ENCODE measurements at places on chromosomes 5 and 9. TPM values are rescaled to one million over a fixed set of nuclear protein-coding genes. Genes with fewer than 3 reads are reported as not detected.

Gene ASB6
- 20.7 TPM for total RNA-seq

Gene RASGRF2
- total RNA-seq, result 2.1 TPM

Gene DOLK
- 21.6 TPM for total RNA-seq

Gene CCL28
- not detected for total RNA-seq

Gene DNAI1
- total RNA-seq, result 4.4 TPM

Gene SPATA31D4
- total RNA-seq, result not detected

Gene ZNF879
- 7.2 TPM for total RNA-seq

Gene CARTPT
- total RNA-seq, result 0.43 TPM

- H3K36me3 ChIP-seq, result no peaks in the 10 kb centered on the region
- H3K4me1 ChIP-seq, result peaks cover 48% of the 10 kb centered on the region
- H3K27me3 ChIP-seq, result peaks cover 19% of the 10 kb centered on the region
- H3K27ac ChIP-seq, result no peak overlapping the region
Measured at GRCh38 chr9:107636571-107637381, 147.2 kb upstream of the KLF4 start.

- peaks cover 3% of the 10 kb centered on the region for H3K27me3 ChIP-seq
- H3K27ac ChIP-seq, result no peak overlapping the region
- peaks cover 11% of the 10 kb centered on the region for H3K4me1 ChIP-seq
Measured at GRCh38 chr5:56056875-56057274, 62.1 kb upstream of the IL6ST start.

- H3K27me3 ChIP-seq, result peaks cover 43% of the 10 kb centered on the region
- H3K36me3 ChIP-seq, result no peaks in the 10 kb centered on the region
- no peaks in the 10 kb centered on the region for H3K4me1 ChIP-seq
Measured at GRCh38 chr5:8329773-8330172, 460.8 kb downstream of the MTRR start.

DNA sequence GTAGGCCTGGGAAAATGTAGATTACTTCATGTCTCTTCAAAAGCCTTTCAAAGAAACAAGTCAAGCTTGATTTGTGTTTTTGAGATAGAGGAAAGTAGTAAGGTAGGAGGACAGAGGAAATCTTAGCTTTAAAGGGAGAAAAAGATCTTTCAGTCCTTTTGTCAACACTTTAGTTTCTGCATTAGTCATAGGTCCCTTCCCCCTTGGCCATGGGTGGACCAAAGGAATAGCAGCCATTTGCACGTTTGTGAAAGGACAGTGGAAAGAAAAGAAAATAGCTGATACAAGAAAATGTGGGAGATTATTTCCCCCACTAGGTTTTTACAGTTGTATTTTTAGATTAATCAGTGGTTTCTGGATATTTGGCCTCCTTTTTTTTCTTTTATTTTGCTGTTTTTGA is 121.9 kb upstream of the GRHPR start:
- no peaks in the 10 kb centered on the region for H3K4me1 ChIP-seq
- H3K27ac ChIP-seq, result no peak overlapping the region
- no peak for DNase-seq
- H3K27me3 ChIP-seq, result no peaks in the 10 kb centered on the region

DNA sequence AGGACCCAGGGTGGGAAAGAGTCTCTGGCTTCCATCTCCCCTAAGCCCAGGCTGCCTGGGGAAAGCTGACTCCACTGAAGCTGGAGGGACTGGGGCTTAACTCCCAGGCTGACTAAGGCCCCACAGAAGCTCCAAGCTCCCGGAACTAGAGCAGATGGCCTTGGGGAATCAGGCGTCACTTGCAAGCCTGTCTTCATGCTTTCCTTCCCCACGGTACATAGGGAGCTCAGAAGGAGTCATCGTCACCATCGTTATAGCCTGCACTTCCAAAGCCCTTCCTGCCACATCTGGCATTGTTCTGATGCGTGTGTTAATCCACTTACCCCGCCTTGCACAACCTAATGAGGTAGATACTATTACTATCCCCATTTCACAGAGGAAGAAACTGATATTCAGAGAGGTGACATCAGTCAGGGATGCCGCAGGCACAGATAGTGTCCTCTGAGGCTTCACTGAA is 11.5 kb downstream of the AQP3 start:
- H3K27me3 ChIP-seq, result no peaks in the 10 kb centered on the region
- DNase-seq, result no peak
- H3K4me3 ChIP-seq, result no peak overlapping the region
- no peaks in the 10 kb centered on the region for H3K36me3 ChIP-seq

GRCh38 chr5:176574297-176574591 is 25.1 kb downstream of the CDHR2 start:
- no peaks in the 10 kb centered on the region for H3K36me3 ChIP-seq
- H3K4me3 ChIP-seq, result no peak overlapping the region
- no peak overlapping the region for H3K27ac ChIP-seq
- DNase-seq, result no peak

DNA sequence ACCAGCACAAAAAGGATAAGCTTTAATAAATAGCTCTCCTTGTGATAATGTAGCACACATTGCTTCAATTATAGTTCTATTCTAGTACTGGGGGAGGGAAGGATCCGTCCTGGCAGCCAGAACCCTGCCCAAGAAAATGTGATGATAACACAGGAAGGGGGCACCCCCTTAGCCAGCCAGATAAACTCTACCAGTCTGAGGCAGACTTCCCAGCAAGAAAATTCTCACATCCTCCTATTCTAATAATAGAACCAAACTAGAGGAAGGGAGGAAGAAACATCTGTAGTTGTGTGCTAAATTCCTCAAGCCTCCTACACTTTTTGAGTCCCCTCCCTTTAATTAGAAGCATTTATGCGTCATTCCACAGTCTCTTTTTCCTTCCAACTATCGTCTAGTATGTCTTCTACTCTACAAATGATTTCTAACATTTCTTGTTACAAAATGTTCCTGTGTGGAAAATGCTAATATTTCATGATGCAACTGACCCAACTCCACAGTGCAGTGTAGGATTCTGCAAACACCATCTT is 261.0 kb downstream of the SEMA5A start:
- H3K27me3 ChIP-seq, result no peaks in the 10 kb centered on the region
- peak overlapping the region; percentile 21 for H3K4me3 ChIP-seq
- peaks cover 4% of the 10 kb centered on the region for H3K36me3 ChIP-seq
- H3K4me1 ChIP-seq, result peaks cover 22% of the 10 kb centered on the region
- H3K27ac ChIP-seq, result no peak overlapping the region
- DNase-seq, result no peak

DNA sequence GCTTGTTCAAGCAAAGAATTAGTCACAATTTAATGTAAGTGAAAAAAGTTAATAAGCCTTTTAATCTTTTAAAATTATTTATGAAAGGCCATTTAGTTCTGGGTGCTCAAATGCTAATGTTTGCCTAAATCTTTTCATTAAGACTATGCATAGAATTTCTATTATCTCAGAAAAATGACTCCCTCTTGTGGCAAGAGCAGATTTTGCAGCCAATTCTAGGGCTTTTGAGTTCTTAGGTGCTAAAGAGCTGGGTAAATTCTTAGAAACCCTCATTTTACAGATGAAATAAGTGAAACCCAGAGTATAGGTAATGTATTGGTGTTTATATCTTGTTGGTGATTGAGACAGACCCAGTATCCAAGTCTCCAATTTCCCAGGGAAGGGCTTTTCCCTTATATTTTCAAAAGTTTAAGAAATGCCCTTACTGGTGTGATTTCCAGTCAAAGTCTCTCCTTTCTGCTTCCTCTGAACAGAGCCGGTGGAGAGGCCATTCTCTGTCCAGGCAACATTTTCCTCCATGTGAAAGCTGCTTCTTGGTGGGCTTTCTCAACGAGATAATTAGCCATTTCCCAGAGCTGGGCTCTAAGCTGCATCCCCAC is 24.1 kb upstream of the PCSK5 start:
- no peak overlapping the region for H3K4me3 ChIP-seq
- no peak overlapping the region for H3K27ac ChIP-seq
- H3K27me3 ChIP-seq, result peaks cover 14% of the 10 kb centered on the region
- peaks cover 5% of the 10 kb centered on the region for H3K4me1 ChIP-seq
- no peak for DNase-seq
- no peaks in the 10 kb centered on the region for H3K36me3 ChIP-seq

DNA sequence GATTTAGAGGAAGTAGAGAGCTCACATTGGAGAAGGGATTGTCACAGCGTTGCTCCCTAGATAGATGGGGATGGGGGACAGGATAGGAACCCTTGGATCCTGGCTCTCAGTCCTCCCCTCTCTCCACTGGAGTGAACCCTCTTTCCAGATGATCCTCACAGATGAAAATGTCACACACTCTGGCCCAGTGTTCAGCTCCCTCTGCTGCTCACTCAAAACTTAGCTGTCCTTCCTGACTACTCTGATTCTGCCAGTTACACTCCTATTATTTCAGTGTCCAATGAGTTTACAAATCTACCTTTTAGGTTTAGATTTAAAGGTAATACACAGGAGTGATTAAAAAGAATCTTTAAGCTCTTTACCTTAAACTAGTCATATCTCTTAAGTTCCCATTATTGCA is 5.8 kb upstream of the SPINK7 start:
- no peaks in the 10 kb centered on the region for H3K36me3 ChIP-seq
- H3K27ac ChIP-seq, result no peak overlapping the region
- no peak for DNase-seq
- H3K27me3 ChIP-seq, result no peaks in the 10 kb centered on the region
- no peak overlapping the region for H3K4me3 ChIP-seq

- no peaks in the 10 kb centered on the region for H3K27me3 ChIP-seq
- no peaks in the 10 kb centered on the region for H3K36me3 ChIP-seq
- H3K4me3 ChIP-seq, result no peak overlapping the region
- no peak overlapping the region for H3K27ac ChIP-seq
Measured at GRCh38 chr5:117144086-117144485, 569.5 kb upstream of the SEMA6A start.

DNA sequence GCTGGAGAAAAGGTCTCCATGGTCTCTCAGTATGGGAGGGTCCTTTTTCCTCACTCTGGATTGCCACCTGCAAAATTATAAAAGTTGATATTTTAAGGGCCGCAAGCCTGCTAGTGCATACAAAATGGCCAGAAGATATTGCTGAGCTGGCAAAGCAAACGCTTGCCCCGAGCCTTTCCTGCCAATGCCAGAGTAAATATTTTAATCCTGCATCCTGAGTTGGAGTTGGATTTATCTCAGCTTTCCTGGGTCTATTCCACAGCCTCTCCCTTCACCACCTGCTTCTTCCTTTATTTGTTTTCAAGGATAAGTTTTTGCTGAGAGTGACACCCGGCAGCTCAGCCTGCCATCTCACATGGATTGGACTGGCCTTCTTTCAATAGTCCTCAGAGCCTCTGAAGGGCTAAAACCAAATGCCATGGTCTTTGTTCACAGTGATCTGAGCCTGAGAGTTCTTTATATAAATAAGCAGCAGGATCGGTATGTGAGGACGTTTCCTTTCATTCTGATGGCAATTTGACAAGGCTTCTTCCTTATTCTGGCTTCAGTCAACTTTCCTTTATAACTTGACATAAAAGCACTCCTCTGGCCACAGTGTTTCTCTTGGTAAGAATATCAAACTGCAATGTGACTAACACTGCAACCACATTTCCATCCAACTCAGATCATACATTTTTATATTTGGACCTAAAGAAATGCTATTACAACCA is 170.1 kb downstream of the ADAMTS12 start:
- no peaks in the 10 kb centered on the region for H3K27me3 ChIP-seq
- DNase-seq, result no peak
- peaks cover 3% of the 10 kb centered on the region for H3K36me3 ChIP-seq

- H3K36me3 ChIP-seq, result no peaks in the 10 kb centered on the region
- no peak for DNase-seq
- H3K4me3 ChIP-seq, result no peak overlapping the region
- H3K27ac ChIP-seq, result no peak overlapping the region
Measured at GRCh38 chr5:63911871-63912270, 50.4 kb downstream of the HTR1A start.

- peaks cover 8% of the 10 kb centered on the region for H3K4me1 ChIP-seq
- peaks cover 56% of the 10 kb centered on the region for H3K27me3 ChIP-seq
- DNase-seq, result peak; percentile 73
- no peaks in the 10 kb centered on the region for H3K36me3 ChIP-seq
- no peak within 1 kb of the TSS for H3K27ac ChIP-seq
Measured at GRCh38 chr5:19987612-19988361, at the start of gene CDH18. Gene CDH18, minus strand, starts transcription at chr5:19988200. Its CDS starts 149,214 bp downstream, at chr5:19838986.

DNA sequence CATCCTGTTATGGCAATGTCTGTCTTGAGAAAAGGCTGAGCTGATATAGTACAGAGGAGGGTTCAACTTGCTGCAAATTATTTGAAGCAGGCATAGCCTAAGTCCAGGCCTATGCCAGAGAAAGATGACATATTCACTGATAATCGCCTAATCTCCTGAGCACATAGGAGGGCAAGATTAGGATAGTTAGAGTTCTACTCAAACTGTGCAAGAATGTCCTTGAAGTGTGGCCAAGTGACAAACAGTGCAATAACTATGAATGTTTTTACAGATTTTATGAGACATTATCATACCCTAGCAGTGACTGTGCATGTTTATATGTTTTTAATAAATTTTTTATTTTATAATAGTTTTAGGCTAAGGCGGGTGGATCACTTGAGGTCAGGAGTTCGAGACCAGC is 96.2 kb downstream of the TSSK1B start:
- no peaks in the 10 kb centered on the region for H3K27me3 ChIP-seq
- no peak for DNase-seq
- no peak overlapping the region for H3K4me3 ChIP-seq
- no peak overlapping the region for H3K27ac ChIP-seq

DNA sequence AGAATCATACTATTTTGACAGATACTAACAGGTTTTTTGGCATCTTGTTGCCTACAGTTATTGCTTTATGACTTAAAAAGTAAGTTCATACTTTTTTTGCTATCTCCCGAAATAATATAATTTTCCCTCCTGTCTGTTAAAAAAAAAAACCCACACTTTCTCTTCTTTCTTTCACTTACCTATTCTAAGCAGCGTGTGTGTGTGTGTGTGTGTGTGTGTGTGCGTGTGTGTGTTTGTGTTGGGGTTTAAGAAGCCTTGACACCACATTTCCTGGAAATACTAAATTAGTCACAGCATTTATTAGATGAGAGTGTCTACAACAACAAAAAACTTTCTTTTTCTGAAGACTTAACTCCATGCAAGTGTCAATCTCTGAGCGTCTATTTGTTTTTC is 12.4 kb downstream of the TNFAIP8 start:
- no peak overlapping the region for H3K4me3 ChIP-seq
- peaks cover 7% of the 10 kb centered on the region for H3K36me3 ChIP-seq
- H3K4me1 ChIP-seq, result peaks cover 21% of the 10 kb centered on the region
- no peaks in the 10 kb centered on the region for H3K27me3 ChIP-seq
- no peak overlapping the region for H3K27ac ChIP-seq

- no peak overlapping the region for H3K27ac ChIP-seq
- H3K4me3 ChIP-seq, result no peak overlapping the region
- H3K36me3 ChIP-seq, result peaks cover 3% of the 10 kb centered on the region
- peaks cover 17% of the 10 kb centered on the region for H3K4me1 ChIP-seq
- no peaks in the 10 kb centered on the region for H3K27me3 ChIP-seq
Measured at GRCh38 chr5:107805824-107806223, 135.1 kb upstream of the EFNA5 start.

DNA sequence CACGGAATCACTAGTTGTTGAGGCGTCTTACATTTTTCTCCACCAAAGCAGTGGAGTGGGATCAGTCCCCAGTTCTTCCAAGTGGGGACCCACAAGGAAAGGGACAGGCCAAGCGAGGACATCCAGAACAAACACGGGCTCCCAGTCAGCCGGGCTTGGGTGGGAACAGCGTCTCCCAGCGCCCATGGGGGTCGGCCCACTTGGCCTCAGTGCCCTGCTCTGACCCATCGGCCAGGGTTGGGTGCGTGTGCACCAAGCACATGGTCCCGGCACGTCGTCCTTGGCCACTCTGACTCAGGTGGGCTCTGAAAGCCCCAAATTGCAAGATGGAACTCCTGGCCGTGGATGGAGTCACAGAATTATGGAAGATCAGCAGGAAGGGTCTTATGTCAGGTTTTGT is 37.9 kb downstream of the DBH start:
- no peaks in the 10 kb centered on the region for H3K27me3 ChIP-seq
- no peak for DNase-seq
- peaks cover 12% of the 10 kb centered on the region for H3K4me1 ChIP-seq
- no peaks in the 10 kb centered on the region for H3K36me3 ChIP-seq
- H3K4me3 ChIP-seq, result no peak overlapping the region

All from type B pancreatic cell (in vitro differentiated cells).